Activated CD4-positive, alpha-beta T cell treated with anti-CD3 and anti-CD28 coated beads for 36 hours (primary cell): ENCODE measurements at places on chromosomes 2 and 18.

- H3K4me3 ChIP-seq: no peak overlapping the region
- DNase-seq: no peak
- no peaks in the 10 kb centered on the region for H3K4me1 ChIP-seq
- H3K27ac ChIP-seq: no peak overlapping the region
- no peaks in the 10 kb centered on the region for H3K27me3 ChIP-seq
Measured at GRCh38 chr18:9380621-9381395, 46.2 kb downstream of the TWSG1 start.

- no peaks in the 10 kb centered on the region for H3K36me3 ChIP-seq
- no peak overlapping the region for H3K4me3 ChIP-seq
- H3K4me1 ChIP-seq: no peaks in the 10 kb centered on the region
- no peak for DNase-seq
- no peak overlapping the region for H3K27ac ChIP-seq
- H3K27me3 ChIP-seq: peaks cover 18% of the 10 kb centered on the region
Measured at GRCh38 chr2:234690569-234691213, 193.8 kb upstream of the ARL4C start.

- H3K4me3 ChIP-seq: no peak overlapping the region
- H3K27me3 ChIP-seq: no peaks in the 10 kb centered on the region
- no peak overlapping the region for H3K27ac ChIP-seq
- H3K4me1 ChIP-seq: no peaks in the 10 kb centered on the region
- H3K36me3 ChIP-seq: no peaks in the 10 kb centered on the region
- no peak for DNase-seq
Measured at GRCh38 chr18:39272230-39272629, 1706.6 kb upstream of the CELF4 start.

DNA sequence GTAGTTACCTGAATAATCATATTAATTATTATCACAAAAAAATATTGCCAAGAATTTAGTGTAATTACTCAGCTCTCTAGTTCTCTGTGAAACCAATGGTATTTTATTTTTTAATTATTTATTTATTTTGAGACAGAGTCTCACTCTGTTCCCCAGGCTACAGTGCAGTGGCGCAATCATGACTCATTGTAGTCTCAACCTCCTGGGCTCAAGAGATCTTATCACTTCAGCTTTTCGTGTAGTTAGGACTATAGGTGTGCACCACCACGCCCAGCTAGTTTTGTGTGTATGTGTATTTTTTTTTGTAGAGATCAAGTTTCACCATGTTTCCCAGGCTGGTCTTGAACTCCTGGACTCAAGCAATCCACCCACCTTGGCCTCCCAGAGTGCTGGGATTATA, 440.4 kb upstream of the CDH20 start:
- no peak overlapping the region for H3K4me3 ChIP-seq
- H3K27ac ChIP-seq: no peak overlapping the region
- no peaks in the 10 kb centered on the region for H3K27me3 ChIP-seq
- no peak for DNase-seq
- no peaks in the 10 kb centered on the region for H3K36me3 ChIP-seq

- H3K36me3 ChIP-seq: no peaks in the 10 kb centered on the region
- no peaks in the 10 kb centered on the region for H3K27me3 ChIP-seq
- no peak for DNase-seq
- peaks cover 21% of the 10 kb centered on the region for H3K4me1 ChIP-seq
Measured at GRCh38 chr2:233346930-233347329, 7.4 kb upstream of the DGKD start.

DNA sequence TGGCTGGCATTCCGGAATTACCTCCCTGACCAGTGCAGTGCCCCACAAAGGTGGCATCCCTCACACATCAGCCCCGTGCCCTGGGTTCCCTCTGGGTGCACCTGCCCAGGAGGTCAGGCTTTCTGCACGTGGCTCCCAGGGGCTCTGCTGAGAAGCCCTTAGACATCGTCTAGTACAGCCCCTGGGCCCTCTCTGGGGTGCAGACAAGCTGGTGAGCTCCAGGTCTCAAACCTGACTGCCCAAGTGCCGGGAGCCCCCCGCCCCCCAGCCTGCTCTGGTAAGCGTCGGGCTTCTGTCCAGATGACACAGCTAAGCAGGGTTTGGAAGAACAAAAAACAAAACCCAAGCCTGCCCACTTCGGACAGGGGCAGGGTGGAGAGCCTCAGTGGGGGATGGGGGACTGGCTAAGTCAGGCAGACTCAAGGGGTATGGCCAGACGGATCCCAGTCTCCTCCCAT, 20.2 kb downstream of the TWIST2 start:
- no peaks in the 10 kb centered on the region for H3K36me3 ChIP-seq
- H3K27ac ChIP-seq: no peak overlapping the region
- H3K4me3 ChIP-seq: no peak overlapping the region
- H3K4me1 ChIP-seq: peaks cover 3% of the 10 kb centered on the region
- peaks cover 6% of the 10 kb centered on the region for H3K27me3 ChIP-seq

GRCh38 chr2:201931951-201932350, 101.7 kb upstream of the FZD7 start:
- no peak overlapping the region for H3K4me3 ChIP-seq
- no peaks in the 10 kb centered on the region for H3K36me3 ChIP-seq
- DNase-seq: no peak
- H3K27ac ChIP-seq: no peak overlapping the region
- no peaks in the 10 kb centered on the region for H3K4me1 ChIP-seq
- peaks cover 12% of the 10 kb centered on the region for H3K27me3 ChIP-seq

DNA sequence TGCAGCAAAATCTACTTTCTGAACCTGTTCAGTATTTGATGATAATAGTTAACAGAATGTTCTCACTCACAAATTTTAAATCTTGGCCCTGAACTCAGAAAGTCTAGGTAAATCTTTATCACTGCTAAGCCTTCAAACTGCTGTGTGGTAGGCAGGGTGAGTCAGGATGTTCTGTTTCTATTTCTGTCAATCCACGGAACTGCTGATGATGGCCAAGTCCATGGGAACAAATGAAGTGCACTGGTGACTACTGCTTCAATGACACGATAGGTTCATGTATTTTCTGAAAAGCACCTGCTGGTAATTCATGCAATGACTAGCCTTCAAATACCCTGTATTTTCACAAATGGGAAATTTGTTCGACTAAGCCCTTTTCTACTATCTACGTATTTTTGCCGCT, 14.2 kb downstream of the NIFK start:
- peak overlapping the region; percentile 96 for H3K27ac ChIP-seq
- H3K36me3 ChIP-seq: peaks cover 14% of the 10 kb centered on the region
- H3K4me3 ChIP-seq: peak overlapping the region; percentile 45
- no peaks in the 10 kb centered on the region for H3K27me3 ChIP-seq

GRCh38 chr2:176085120-176085788, 1.5 kb upstream of the EVX2 start:
- H3K36me3 ChIP-seq: peaks cover 10% of the 10 kb centered on the region
- no peak overlapping the region for H3K4me3 ChIP-seq
- H3K27me3 ChIP-seq: peaks cover 86% of the 10 kb centered on the region
- H3K27ac ChIP-seq: no peak overlapping the region
- peaks cover 10% of the 10 kb centered on the region for H3K4me1 ChIP-seq
- no peak for DNase-seq

- H3K4me1 ChIP-seq: no peaks in the 10 kb centered on the region
- no peaks in the 10 kb centered on the region for H3K27me3 ChIP-seq
- H3K36me3 ChIP-seq: no peaks in the 10 kb centered on the region
- DNase-seq: no peak
- no peak overlapping the region for H3K27ac ChIP-seq
Measured at GRCh38 chr18:48265328-48265727, 143.9 kb downstream of the ZBTB7C start.

DNA sequence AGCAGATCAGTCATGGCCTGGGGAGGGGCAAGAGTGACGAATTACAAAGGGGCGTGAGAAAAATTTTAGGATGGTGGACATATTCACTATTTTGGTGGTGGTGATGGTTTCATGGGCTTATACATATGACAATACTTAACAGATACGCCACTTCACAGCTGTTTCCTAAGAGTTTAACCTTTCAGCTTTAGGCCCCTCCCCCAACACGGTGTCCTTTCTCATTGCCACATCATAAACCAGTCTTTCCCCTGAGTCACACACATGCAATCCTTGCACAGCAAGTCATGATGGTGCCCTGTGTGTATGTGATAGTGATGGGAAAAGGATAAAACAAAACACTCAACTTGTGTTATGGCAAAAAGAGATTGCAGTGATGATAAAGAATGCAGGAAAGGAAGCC, 47.6 kb upstream of the IL1R1 start:
- no peak overlapping the region for H3K4me3 ChIP-seq
- peaks cover 21% of the 10 kb centered on the region for H3K4me1 ChIP-seq
- peaks cover 3% of the 10 kb centered on the region for H3K27me3 ChIP-seq
- H3K36me3 ChIP-seq: peaks cover 3% of the 10 kb centered on the region
- H3K27ac ChIP-seq: no peak overlapping the region

DNA sequence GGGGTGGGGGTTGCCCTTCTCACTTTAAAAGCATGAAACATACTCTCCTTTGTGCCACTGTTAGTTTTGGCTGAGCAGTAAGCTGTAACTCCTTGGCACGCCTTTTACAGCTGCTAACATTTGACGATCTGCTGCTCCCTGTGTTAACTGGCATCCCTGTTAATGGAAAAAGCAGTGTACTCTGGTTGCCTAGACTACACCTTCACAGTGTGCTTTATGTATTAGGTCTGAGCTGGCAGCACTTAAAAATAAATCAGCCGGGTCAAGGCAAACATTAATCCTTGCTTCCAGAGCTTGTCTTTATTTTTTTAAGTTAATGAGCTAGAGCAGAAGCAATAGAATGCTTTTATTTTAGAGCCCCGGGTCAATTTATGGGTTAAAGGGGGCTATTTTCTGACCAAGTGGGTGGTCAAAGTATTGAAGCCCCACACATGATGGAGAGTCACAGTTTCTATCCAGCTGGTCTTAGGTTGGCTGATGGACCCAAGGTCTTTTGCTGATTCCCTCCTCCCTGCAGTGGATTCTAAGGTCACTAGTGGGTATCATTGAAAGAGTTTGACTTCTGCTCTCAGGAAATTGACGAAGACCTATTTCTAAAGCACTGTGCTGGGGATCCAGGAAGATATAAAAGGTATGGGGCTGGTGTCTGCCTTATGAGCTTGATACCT, 54.5 kb downstream of the CFAP221 start:
- H3K27me3 ChIP-seq: peaks cover 3% of the 10 kb centered on the region
- H3K27ac ChIP-seq: no peak overlapping the region
- DNase-seq: no peak

DNA sequence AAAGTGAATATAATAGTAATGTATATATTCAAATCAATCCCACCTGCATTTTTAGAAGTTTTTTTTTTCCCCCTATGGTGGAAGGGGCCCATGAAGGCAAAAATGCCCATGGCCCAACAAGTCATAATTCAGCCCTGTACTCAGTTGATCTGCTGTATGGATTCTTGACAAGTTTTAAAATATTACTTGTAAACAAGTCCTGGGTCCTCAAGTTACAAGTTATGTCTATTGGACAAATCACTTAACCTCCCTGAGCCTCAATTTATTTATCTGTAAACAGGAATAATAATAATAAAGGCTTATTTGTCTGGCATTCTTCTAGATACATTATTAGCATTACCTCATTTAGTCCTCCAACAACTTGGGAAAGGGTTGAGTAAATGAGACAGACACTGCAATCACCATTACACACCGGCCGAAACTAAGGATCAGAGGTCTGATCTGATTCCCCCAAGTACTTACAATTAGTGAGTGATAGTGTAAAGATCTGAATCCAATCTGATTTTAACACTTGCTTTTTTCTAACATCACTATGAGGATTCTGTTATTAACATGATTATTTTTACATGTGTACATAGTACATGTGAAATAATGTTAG, 66.1 kb downstream of the PDE1A start:
- no peak overlapping the region for H3K27ac ChIP-seq
- DNase-seq: no peak
- no peak overlapping the region for H3K4me3 ChIP-seq
- H3K27me3 ChIP-seq: no peaks in the 10 kb centered on the region
- H3K36me3 ChIP-seq: no peaks in the 10 kb centered on the region
- no peaks in the 10 kb centered on the region for H3K4me1 ChIP-seq

DNA sequence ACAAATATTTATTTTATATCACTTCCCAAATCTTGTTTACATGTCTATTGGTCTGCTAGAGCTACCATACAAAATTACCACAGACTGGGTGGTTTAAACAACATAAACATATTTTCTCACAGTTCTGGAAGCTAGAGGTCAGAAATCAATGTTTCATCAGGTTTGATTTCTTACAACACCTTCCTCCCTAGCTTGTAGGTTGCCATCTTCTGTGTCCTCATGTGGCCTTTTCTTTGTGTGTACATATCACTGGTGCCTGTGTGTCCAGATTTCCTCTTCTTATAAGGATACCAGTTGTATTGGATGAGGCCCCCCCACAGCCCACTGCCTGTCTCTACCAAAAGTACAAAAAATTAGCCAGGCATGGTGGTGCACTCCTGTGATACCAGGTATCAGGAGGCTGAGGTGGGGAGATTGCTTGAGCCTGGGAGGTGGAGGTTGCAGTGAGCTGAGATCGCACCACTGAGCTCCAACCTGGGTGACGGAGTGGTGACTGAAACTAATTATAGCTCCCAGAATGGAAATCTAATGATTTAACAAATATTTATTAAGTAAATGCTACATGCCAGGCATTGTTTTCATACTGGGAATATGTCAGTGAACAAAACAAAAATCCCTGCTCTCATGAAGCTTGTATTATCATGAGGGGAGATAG, 13.6 kb downstream of the EML4 start:
- H3K36me3 ChIP-seq: peaks cover 18% of the 10 kb centered on the region
- H3K4me3 ChIP-seq: no peak overlapping the region
- DNase-seq: no peak
- peak overlapping the region; percentile 6 for H3K27ac ChIP-seq
- H3K27me3 ChIP-seq: no peaks in the 10 kb centered on the region

- H3K27ac ChIP-seq: no peak overlapping the region
- H3K36me3 ChIP-seq: peaks cover 4% of the 10 kb centered on the region
- H3K4me3 ChIP-seq: no peak overlapping the region
- no peaks in the 10 kb centered on the region for H3K4me1 ChIP-seq
- H3K27me3 ChIP-seq: peaks cover 41% of the 10 kb centered on the region
Measured at GRCh38 chr2:237490009-237490711, 3.1 kb downstream of the MLPH start.

GRCh38 chr2:8981876-8982275, 21.6 kb downstream of the MBOAT2 start:
- H3K27me3 ChIP-seq: peaks cover 2% of the 10 kb centered on the region
- DNase-seq: no peak
- H3K4me3 ChIP-seq: no peak overlapping the region
- H3K27ac ChIP-seq: no peak overlapping the region
- H3K36me3 ChIP-seq: no peaks in the 10 kb centered on the region

DNA sequence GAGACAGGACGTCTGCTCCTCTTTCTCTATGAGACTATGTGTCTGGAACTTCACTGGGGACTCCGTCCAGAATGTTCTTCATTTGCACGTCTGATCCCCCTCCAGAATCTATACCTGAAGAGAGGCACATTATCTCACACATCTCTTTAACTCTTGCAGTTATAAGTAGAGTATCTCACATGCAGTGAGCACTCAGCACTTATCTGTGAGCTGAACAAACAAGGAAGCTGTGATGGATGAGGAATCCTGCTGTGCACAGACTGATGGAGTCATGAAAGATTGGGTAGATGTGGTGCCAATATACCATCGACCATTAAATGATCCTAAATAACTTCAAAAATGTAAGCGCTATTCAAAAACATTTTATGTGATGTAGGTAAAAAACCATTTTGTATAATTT, 888.3 kb upstream of the CELF4 start:
- no peak for DNase-seq
- H3K36me3 ChIP-seq: no peaks in the 10 kb centered on the region
- H3K4me3 ChIP-seq: no peak overlapping the region
- H3K4me1 ChIP-seq: no peaks in the 10 kb centered on the region
- H3K27me3 ChIP-seq: no peaks in the 10 kb centered on the region
- no peak overlapping the region for H3K27ac ChIP-seq

- H3K36me3 ChIP-seq: no peaks in the 10 kb centered on the region
- no peak for DNase-seq
- H3K27ac ChIP-seq: no peak overlapping the region
Measured at GRCh38 chr2:94996305-94997100, 29.0 kb upstream of the MAL start.
